NCI-H774 (cell line): ENCODE measurements at places on chromosomes 2 and 18.

- DNase-seq = no peak
These were observed 51.0 kb upstream of the RBBP8 start for GRCh38 chr18:22882084-22882483.

DNA sequence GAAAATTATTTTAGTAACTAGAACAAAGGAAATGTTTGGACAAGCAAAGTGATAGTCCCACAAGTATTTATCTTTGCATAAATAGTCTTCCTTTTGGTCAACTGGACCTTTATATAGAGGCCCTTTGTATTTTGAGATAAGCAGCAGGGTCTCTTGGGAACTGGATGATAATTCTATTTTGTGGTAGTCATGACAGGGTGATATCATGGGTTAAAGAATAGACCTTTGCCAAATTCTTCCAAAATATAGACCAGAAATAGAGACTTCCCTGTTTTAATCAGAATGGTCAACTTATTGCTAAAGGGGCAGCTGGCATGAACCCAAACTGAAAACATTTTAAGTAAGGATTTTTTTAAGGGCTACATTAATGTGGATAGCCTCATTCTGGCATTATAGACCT lies 10.5 kb downstream of the PLEK start:
- DNase-seq = no peak

- DNase-seq = no peak
These were observed 99.0 kb downstream of the NETO1 start for GRCh38 chr18:72768681-72769229.

- no peak for DNase-seq
These were observed 56.1 kb upstream of the PEX13 start for GRCh38 chr2:60961457-60961856.

DNA sequence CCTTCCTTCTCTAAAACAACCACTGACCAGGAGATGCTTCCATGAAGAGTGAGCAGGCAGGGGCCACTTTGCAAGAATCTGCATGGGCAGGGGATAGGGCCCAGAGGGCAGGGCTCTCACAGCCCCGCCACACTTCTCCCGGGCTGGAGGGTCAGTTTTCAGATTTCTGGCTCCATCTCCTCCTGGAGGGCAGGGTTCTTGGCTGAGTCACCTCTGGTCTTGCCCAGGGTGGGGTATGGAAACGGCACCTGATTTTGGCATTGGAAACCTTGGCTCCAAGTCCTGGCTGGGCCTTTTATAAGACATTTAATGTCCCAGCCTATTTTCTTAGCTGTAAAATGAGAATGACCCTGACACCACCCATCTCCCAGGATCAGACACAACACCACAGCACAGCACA lies 27.6 kb upstream of the ASPRV1 start:
- no peak for DNase-seq

DNA sequence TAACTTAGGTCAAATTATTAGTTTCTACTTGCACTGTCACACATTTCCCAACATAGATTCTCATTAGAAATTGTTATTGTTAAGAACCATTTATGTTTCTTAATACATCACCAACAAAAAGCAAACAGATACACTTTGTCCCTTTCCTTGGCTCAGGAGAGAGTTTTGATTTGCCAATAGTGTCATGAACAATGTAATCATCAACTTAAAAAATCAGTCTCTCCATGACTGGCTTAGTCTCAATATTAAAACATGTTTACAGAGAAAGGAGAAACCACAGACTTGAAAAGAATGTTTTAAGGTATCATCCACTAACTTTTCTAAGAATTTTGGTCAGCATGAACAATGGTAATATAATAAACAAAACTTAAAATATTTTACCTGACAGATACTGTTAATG lies 416.5 kb upstream of the KCNH7 start:
- DNase-seq = no peak

GRCh38 chr2:29269095-29269764 lies 154.0 kb downstream of the CLIP4 start:
- no peak for DNase-seq
